Upper lobe of left lung (tissue), 6 donors: ENCODE measurements at places on chromosomes 4 and X.

GRCh38 chrX:27399146-27399456 lies 64.0 kb downstream of the PPP4R3C start:
- H3K4me3 ChIP-seq, result no peak overlapping the region
- no peaks in the 10 kb centered on the region for H3K36me3 ChIP-seq
- no peaks in the 10 kb centered on the region for H3K27me3 ChIP-seq
- H3K4me1 ChIP-seq, result no peaks in the 10 kb centered on the region

DNA sequence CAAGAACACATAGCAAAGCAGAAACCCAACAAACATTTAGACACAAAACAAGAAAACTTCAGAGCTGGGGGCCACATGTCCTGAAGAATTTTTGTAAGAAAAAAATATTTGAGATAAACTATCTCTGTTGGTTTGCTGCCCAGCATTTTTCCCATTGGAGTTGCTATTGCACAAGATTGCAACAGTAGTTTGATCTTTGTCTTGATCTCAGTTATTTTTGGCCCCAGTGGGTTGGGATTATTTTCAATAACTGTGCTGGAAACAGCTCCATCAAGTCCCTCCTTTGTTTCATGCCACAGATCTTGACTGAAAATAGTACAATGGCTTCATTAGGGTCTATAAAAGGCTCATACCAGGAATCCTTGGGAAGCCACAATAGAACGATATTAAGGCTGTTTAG lies 103.8 kb upstream of the RAI2 start:
- H3K4me1 ChIP-seq, result no peaks in the 10 kb centered on the region
- no peaks in the 10 kb centered on the region for H3K27me3 ChIP-seq
- H3K27ac ChIP-seq, result no peak overlapping the region
- no peaks in the 10 kb centered on the region for H3K36me3 ChIP-seq
- DNase-seq, result no peak

- H3K4me1 ChIP-seq, result no peaks in the 10 kb centered on the region
- H3K36me3 ChIP-seq, result no peaks in the 10 kb centered on the region
- no peak overlapping the region for H3K4me3 ChIP-seq
- DNase-seq, result no peak
- H3K27ac ChIP-seq, result no peak overlapping the region
Observed at GRCh38 chrX:134623293-134624045, 34.8 kb downstream of the PLAC1 start.

DNA sequence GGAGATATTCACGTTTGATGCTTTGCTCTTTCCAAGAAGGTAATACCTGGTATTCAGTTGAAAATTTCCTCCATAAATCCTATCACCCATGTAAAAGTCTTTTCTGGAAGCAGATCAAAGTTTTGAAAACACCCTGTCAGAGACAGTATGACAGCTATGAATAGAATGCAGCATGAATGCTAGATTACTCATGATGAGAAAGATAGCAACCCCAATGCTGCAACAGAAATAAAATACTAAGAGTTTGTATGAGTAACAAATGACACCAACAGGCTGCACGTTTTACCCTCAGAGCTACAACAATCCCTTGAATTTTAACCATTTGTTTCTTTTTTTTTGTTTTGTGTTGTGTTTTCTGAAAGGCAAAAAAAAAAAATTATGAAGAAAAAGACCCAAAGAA lies 108.6 kb downstream of the ARHGAP6 start:
- H3K4me3 ChIP-seq, result no peak overlapping the region
- H3K36me3 ChIP-seq, result no peaks in the 10 kb centered on the region
- H3K27ac ChIP-seq, result no peak overlapping the region
- H3K4me1 ChIP-seq, result no peaks in the 10 kb centered on the region
- no peaks in the 10 kb centered on the region for H3K27me3 ChIP-seq
- no peak for DNase-seq

GRCh38 chr4:839675-840443 lies 13.9 kb upstream of the CPLX1 start:
- H3K27me3 ChIP-seq, result no peaks in the 10 kb centered on the region
- H3K27ac ChIP-seq, result no peak overlapping the region

DNA sequence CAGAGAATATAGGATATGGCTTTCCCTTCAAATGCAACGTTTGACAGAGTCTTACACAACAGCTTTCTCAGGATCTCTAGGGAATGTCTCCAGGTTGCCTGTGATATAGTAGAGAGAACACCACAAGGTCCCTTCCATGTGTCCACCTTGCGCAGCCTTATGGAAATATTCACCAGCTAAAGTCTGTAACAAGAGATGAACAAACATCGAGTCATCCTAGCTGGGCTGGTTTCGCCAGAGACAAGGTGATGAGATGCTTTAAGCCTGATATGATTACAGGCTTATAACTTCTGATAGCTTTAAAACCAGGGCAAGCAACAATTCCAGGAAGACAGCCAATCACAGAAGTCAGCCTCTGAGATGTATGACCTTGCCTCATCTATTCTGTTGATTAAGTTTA lies 83.8 kb downstream of the SEL1L3 start:
- no peak for DNase-seq
- no peak overlapping the region for H3K27ac ChIP-seq
- no peaks in the 10 kb centered on the region for H3K27me3 ChIP-seq
- H3K4me3 ChIP-seq, result no peak overlapping the region
- peaks cover 47% of the 10 kb centered on the region for H3K36me3 ChIP-seq

- H3K4me3 ChIP-seq, result no peak overlapping the region
- H3K4me1 ChIP-seq, result no peaks in the 10 kb centered on the region
- no peaks in the 10 kb centered on the region for H3K27me3 ChIP-seq
- H3K36me3 ChIP-seq, result no peaks in the 10 kb centered on the region
Observed at GRCh38 chrX:115021121-115021520, 3.7 kb upstream of the IL13RA2 start.

GRCh38 chr4:107900508-107900907 lies 30.8 kb upstream of the CYP2U1 start:
- H3K36me3 ChIP-seq, result peaks cover 4% of the 10 kb centered on the region
- no peaks in the 10 kb centered on the region for H3K4me1 ChIP-seq
- H3K27ac ChIP-seq, result no peak overlapping the region
- no peak for DNase-seq

DNA sequence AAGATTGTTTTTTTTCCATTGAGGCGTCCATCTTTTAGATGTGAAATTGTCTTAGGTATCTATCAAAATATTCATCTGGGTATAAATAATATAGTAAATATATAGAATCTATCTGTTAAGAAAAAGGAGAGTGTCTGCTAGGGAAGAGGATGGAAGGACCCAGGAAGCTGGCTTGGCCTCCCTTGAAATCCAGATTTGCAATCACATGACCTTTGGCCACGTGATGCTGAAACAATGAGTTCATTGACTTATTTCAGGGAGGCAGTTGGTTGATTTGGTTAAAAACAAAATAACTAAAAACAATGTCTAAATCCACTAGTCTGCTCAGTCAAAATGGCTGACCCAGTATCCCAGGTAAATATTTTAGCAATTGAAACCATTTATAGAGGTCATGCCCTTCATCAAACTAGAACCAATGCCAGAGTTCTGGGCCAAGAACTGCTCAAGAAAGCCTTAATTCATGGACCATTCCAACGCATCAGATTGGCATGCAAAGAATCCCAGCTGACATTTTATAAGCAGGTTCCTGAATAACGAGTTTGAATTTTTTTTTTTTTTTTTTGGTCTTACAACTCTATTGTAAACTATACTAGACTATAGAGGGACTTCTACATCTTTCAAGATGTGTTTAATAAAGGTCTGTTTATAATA lies 172.7 kb downstream of the MID1 start:
- H3K4me1 ChIP-seq, result no peaks in the 10 kb centered on the region
- H3K27me3 ChIP-seq, result no peaks in the 10 kb centered on the region
- no peak overlapping the region for H3K4me3 ChIP-seq
- no peaks in the 10 kb centered on the region for H3K36me3 ChIP-seq
- no peak for DNase-seq

DNA sequence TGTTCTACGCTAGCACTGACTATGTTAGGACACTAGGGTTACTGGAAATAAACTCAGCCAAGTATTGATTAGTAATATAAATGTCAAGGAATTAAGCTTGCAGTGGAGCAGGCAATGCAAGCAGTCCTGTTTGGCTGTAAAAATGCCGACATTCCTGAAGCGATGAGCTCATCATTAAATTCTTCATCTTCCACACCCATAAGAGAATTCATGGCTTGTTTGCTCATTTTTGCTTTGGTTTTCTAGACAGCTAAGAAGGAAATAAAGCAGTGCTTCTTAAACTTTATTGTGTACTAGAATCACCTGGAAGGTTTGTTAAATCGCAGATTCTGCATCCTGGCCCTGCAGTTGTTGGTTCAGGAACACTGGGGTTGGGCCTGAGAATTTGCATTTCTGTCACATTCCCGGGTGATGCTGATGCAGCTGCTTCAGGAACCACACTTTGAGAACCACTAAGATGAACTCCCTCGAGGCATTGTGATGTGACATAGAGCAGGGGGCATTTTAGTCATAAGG lies 17.8 kb downstream of the ANXA3 start:
- H3K27me3 ChIP-seq, result no peaks in the 10 kb centered on the region
- no peak overlapping the region for H3K4me3 ChIP-seq
- H3K4me1 ChIP-seq, result no peaks in the 10 kb centered on the region
- H3K27ac ChIP-seq, result peak overlapping the region; percentile 45
- DNase-seq, result no peak

GRCh38 chrX:147174591-147174990 lies 360.0 kb upstream of the CXorf51A start:
- no peaks in the 10 kb centered on the region for H3K36me3 ChIP-seq
- H3K4me3 ChIP-seq, result no peak overlapping the region
- H3K27ac ChIP-seq, result no peak overlapping the region
- no peak for DNase-seq
- H3K4me1 ChIP-seq, result no peaks in the 10 kb centered on the region

DNA sequence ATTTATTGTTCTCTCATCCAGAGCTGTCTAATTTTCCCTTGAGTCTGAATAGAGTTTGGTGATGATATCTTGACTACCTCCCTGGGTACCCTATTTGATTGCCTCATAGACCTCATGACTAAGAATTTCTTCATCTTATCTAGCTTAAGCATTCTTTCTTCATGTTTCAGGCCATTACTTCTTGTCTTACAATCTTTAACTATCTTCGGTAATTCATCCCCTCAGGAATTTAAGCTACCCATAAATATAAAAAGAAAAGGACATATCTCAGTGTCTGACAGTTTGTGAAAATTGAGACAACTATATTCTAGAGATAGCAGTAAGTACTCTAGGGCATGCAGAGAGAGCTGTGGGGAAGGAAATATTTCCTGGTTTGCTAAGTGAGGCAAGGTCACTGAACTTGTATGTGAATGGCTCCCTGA lies 466.1 kb upstream of the GRID2 start:
- no peak overlapping the region for H3K4me3 ChIP-seq
- no peaks in the 10 kb centered on the region for H3K36me3 ChIP-seq
- no peak for DNase-seq
- H3K4me1 ChIP-seq, result no peaks in the 10 kb centered on the region

GRCh38 chr4:173192375-173193162 lies 24.0 kb downstream of the GALNT7 start:
- peaks cover 11% of the 10 kb centered on the region for H3K4me1 ChIP-seq
- no peaks in the 10 kb centered on the region for H3K27me3 ChIP-seq
- no peak overlapping the region for H3K4me3 ChIP-seq

GRCh38 chrX:136691028-136691809 lies 43.3 kb downstream of the CD40LG start:
- H3K4me1 ChIP-seq, result no peaks in the 10 kb centered on the region
- no peaks in the 10 kb centered on the region for H3K27me3 ChIP-seq
- H3K4me3 ChIP-seq, result no peak overlapping the region
- no peaks in the 10 kb centered on the region for H3K36me3 ChIP-seq
- no peak overlapping the region for H3K27ac ChIP-seq

DNA sequence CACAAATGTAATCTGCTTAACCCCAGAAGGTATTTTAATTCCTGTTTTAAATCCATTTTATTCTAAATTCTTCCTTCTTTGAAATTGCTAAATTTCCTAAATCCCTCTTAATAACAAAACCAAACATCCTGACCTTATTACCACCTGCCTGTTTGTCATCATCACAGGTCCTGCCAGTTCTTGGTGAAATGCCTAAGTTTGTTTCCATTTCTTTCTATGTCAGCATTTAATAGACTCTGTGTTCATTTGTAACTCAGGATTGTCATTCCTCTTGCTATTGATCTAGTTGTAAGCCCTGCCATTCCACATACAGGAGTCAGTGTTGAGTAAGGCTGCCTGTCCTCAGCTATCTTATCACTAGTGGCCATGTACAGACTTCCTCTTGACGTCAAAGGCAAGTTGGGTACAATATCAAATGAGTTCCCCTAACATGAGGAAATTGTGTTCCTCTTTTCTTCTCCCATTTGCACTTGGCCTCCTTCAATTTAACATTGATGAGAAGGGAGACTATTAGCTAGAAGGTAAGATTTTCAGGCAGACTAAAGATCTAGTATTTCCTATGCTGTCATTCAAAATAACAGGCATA lies 440.1 kb downstream of the AFF2 start:
- H3K27ac ChIP-seq, result no peak overlapping the region
- no peaks in the 10 kb centered on the region for H3K27me3 ChIP-seq
- no peak for DNase-seq
- no peak overlapping the region for H3K4me3 ChIP-seq
- no peaks in the 10 kb centered on the region for H3K36me3 ChIP-seq
- no peaks in the 10 kb centered on the region for H3K4me1 ChIP-seq

- H3K4me1 ChIP-seq, result no peaks in the 10 kb centered on the region
- no peak overlapping the region for H3K4me3 ChIP-seq
- H3K36me3 ChIP-seq, result no peaks in the 10 kb centered on the region
- H3K27ac ChIP-seq, result no peak overlapping the region
Observed at GRCh38 chrX:2967998-2968909, 38.1 kb upstream of the ARSH start.

- H3K27ac ChIP-seq, result peak overlapping the region; percentile 18
- H3K4me3 ChIP-seq, result no peak overlapping the region
- H3K36me3 ChIP-seq, result no peaks in the 10 kb centered on the region
- DNase-seq, result peak; percentile 30
- no peaks in the 10 kb centered on the region for H3K27me3 ChIP-seq
Observed at GRCh38 chr4:52824603-52825459, 37.3 kb upstream of the RASL11B start.

DNA sequence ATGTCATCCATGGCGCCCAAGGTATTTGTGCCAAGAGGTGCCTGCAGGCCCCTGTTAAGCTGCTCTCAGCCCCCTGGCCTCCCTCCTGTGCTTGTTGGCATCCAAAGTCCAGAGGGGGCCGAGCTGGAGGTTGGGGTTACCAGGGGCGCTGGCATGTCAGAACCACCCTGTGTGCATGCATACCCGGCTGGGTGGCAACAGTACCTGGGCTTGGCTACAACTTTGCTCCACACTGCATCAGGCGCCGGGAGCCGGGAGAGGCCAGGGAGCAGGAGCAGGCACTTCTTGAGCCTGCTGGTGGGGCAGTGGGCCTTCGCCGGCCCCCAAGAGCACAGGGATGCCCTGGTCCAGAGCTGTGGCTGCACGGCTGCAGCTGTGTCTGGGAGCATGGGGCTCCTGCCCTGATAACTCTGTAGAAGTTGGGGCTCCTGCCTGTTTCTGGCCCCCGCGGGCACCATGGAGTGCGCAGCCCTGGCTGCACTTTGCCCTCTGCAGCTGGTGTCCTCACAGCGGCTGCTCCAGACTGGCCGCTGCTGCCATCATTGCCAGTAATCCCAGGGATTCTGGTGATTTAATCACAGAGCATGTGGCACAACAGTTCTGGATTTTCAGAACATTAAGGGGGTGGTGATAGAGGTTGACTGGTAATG lies 130.3 kb downstream of the ARHGAP10 start:
- peaks cover 7% of the 10 kb centered on the region for H3K4me1 ChIP-seq
- no peak overlapping the region for H3K4me3 ChIP-seq
- no peak overlapping the region for H3K27ac ChIP-seq
- peak; percentile 70 for DNase-seq
- H3K27me3 ChIP-seq, result no peaks in the 10 kb centered on the region

GRCh38 chr4:118352843-118353533 lies at the start of gene PRSS12:
TSS of gene PRSS12 (minus strand) at chr4:118353003. CDS start at chr4:118352720, 283 bp downstream.
- H3K27ac ChIP-seq, result peak within 1 kb of the TSS; percentile 77
- H3K27me3 ChIP-seq, result peaks cover 2% of the 10 kb centered on the region
- H3K36me3 ChIP-seq, result no peaks in the 10 kb centered on the region
- peak within 1 kb of the TSS; percentile 46 for H3K4me3 ChIP-seq
- peaks cover 12% of the 10 kb centered on the region for H3K4me1 ChIP-seq
- peak; percentile 97 for DNase-seq
